ENCODE measurements at places on chromosomes 2 and 18.

GRCh38 chr2:45925636-45926366 lies 274.3 kb downstream of the PRKCE start:
- DNase-seq, result no peak

DNA sequence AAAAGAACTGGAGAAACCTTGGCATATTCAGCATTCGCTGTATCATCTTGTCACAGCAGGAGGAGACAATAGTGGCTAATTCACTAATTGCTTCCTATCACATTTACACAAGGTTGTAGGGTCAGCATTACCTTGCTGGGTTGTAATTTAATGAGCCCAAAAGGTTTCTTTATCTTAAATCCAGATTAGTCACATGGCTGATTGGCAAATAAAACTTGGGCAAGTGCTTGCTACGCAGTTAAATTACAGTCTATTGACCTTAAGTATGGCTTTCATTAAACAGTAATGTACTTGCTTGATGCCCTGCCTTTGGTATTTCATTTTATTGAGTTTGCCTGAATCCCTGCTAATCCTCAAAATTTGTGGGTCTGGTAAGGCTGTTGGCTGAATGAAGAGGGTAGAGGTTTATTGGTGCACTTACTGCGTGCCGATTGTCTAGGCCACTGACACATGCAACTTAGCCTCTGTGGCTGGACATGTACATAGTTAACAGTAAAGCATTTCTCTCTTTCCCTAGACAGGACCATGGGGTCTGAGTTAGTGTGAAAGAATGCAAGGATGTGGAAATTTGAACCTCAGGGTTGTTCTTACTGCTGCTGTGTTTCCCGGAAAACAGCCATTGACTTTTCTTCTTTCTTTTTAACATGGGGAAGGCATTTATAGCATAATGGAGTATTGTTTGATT lies 34.3 kb downstream of the FMNL2 start:
- no peak for DNase-seq

DNA sequence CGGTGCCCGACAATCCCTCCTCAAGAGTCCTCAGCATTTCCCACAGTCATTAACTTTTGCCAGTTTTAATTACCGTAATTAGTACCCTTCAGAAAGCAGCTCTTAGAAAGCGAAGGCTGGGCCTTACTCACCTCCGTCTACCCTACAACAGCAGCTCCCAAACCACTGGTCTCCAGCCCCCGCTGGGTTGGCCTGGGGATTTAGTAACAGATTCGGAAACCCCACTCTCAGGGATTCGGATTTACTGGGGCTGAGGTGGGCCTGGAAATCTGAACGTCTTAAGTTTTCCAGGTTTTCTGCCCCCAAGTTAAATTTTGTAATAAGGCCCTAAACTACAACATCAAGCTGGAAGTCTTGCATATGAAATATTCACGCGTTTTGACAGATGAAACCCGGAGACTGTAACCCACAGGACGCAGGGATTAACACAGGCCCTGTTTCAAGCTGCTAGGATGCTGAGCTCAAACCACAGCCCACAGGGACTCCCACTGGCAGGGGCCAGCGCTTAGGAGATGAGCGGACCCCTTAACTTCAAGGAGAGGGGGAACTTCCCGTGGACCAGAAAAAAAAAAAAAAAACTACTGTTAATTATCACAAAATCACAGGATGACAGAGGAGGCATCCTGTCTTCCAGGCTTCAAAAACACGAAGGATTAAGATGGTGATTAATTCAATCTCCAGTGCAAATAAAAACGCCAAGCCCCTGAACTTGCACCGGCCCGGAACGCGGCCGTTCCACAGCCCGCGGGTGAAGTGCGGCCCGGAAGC lies 985 bp downstream of the ILKAP start:
- peak; percentile 13 for DNase-seq

GRCh38 chr2:143994961-143995360 lies 525.0 kb downstream of the ZEB2 start:
- no peak for DNase-seq

- no peak for DNase-seq
Measured at GRCh38 chr18:26631135-26631534, 82.8 kb upstream of the KCTD1 start.

DNA sequence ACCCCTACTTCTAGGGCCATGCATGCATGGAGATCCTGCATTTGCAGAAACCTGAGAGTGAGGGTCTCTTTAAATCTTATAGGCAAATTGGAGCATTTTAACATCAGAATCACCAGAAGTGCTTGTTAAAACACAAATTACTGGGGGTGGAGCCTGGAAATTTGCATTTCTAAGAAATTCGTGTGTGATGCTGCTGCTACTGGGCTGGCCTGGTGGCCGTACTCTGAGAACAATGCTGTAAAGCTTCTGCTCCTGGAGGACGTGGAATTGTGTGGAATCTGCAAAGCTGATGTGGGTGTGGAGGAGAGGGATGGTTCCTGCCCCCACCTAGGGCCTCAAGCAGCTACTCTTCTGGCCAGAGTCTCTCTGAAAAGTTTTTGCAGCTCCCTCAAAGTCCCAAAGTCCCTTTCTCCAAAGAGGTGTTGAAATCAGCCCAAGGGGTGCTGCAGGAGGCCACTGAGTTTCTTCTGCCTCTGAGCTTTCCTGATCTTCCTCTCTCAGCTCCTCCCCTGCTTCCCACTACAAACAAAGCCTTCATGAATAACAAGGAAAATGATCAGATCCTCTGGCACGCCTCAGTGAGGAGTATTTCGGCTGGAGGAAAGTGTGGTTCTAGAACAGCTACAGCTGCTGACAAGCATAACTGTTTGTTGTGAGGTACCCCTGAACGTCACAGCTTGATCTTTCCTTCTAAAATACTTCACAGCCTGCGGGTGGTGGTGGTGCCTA lies 508.3 kb downstream of the CNTNAP5 start:
- DNase-seq, result no peak

GRCh38 chr2:142041996-142042395 lies 88.8 kb downstream of the LRP1B start:
- DNase-seq, result no peak

DNA sequence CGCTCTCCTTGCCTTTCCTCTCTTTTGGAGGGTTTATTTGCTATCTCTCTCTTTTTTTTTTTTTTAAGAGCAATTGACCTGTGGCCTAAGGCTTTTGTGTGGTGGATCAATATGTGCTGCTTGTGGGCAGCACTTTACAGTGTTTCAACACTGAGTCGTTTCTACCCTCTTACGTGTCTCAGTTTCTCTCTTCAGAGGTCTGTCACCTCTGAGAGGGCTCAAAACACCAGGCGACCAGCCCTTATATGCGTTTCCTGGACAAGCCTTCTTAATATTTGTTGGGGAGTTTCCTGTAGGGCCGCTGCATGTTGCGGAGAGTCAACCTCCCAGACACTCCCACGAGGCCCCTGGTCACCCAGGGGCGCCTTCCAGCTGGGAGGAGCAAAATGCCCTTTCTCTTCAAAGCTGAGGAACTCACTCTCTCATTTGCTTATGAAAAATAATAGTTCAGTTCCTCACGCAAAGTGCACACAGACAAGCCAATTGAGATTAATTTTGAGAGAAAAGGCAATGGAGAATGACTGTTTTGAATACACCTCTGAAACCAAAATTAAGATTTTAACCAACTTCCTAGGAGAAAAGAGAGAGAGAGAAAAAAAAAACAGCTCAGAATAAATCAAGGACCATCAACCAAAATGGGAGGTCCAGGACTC lies 96.3 kb upstream of the B3GNT2 start:
- DNase-seq, result no peak

- DNase-seq, result no peak
Measured at GRCh38 chr2:55364189-55365055, 55.2 kb downstream of the CCDC88A start.

- DNase-seq, result no peak
Measured at GRCh38 chr2:172655091-172655837, 80.4 kb upstream of the RAPGEF4 start.

DNA sequence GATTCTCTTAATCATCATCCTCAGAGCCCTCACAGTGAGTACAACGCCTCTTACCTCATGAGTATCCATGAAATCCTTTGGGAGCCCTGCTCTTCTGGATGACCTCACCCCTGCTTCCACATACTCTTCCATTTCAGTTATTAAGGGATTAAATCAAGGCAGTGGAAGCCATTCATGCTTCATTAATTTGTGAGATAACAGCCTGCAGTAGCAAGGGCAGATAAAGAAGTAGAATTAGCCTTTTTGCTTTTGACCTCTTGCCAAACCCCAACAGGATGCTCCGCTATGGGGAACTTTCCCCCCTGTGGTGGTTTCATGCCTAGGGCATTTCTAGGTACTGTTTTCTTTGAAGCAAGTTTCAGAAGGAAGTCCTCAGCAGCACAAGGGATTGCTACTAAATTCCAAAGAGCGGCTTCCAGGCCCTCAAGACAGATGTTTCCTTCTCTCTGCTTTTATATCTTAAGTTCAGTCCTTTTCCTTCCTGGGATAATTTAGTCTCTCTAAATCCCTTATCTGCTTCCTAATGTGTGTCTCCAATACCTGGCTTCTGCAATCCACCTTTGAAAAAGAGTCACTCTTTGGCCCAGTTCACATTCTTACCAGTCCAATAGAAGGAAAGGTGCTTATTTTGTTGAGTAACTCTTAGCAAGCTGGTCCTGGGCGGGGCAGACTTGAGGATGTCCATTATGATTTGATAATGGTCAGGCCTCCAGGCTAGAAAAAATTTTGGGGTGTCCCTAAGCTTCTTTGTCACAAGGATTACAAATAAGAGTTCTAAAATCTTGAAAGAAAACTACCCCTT lies 76.9 kb downstream of the MYO1B start:
- no peak for DNase-seq

- no peak for DNase-seq
Measured at GRCh38 chr2:104443145-104443544, 410.8 kb upstream of the POU3F3 start.
